ENCODE measurements at places on chromosomes 7 and 10.
A peak's percentile ranks its signal among the peaks of the same experiment; 100 is the strongest.

GRCh38 chr10:48210966-48211365 lies 63.5 kb downstream of the FRMPD2 start:
- no peak for ATAC-seq

DNA sequence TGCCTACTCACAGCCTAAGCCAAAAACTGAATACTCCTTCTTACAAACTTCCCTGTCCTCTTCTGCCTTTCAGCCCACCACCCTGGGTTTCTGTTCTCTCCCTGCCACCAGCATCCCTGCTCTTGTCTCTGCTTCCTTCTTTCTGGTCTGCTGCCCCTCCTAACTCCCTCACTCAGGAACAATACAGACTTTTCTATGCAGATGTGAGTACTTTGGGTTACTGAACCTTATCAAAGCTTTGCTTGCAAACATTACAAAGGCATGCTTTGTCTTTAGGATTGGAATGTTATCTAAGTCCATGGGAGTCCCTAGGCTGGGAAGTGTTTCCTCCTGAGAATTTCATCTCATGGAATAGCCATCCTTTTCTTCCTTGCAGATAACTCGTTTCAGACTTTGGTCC lies 28.9 kb downstream of the CNNM1 start:
- no peak for ATAC-seq

DNA sequence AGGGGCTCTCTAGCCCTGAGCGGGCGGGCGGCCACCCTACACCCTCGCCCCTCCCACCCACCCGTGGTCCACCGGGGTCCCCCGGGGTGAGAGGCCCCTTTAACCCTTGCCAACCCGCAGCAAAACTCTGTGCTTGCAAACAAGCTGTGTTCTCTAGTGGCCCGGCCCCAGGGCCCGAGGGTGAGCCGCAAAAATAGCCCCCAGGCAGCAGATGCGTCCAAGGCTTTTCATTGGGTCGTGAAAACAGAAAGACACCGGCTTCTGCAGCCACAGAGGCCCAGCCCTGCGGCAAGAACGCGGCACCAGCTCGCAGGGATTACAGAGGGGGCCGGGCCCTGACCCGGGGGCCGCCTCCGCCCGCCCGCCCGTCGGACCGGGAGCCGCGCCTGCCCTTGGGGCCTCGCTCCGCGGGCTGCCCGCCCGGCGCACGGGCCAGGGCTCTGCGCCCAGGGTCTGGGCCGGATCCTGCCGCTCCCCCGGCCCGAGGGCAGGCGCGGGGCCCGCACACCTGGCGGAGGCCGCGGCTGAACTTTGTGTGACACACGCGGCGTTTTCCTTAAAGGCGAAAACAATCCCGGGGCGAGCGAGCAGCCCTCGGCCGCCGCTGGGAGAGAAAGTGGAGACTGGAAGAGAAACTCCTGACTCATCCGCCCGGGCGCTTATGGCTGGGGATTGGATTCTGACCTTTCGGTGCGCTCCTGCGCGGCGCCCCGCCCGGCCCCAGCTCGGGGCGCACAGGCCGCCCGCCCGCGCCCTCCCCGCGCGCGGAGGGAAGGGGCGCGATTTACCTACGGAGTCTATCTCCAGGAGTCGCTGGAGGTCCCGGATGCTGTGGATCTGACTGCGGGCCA lies 2.8 kb downstream of the PDGFA start:
- no peak for ATAC-seq

- peak; percentile 34 for ATAC-seq
These were observed 27.2 kb upstream of the PFKFB3 start for GRCh38 chr10:6175329-6176055.

DNA sequence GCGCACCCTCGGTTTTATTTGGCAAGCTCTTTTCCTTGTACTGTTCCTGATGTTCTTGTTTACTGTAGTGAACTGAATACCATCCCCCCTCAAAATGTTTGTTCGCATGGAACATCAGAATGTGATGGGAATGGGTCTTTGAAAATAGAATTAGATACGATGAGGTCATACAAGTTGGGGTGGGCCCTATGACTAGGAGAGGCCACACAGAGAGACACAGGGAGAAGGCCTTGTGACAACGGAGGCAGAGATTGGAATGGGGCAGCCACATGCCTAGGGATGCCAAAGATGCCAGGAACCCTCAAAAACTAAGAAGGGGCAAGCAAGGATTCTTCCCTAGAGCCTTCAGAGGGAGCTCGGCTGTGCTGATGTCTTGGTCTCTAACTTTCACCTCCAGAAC lies 123.6 kb downstream of the FAM204A start:
- no peak for ATAC-seq

- no peak for ATAC-seq
These were observed 231.3 kb upstream of the NPY start for GRCh38 chr7:24052572-24053260.

DNA sequence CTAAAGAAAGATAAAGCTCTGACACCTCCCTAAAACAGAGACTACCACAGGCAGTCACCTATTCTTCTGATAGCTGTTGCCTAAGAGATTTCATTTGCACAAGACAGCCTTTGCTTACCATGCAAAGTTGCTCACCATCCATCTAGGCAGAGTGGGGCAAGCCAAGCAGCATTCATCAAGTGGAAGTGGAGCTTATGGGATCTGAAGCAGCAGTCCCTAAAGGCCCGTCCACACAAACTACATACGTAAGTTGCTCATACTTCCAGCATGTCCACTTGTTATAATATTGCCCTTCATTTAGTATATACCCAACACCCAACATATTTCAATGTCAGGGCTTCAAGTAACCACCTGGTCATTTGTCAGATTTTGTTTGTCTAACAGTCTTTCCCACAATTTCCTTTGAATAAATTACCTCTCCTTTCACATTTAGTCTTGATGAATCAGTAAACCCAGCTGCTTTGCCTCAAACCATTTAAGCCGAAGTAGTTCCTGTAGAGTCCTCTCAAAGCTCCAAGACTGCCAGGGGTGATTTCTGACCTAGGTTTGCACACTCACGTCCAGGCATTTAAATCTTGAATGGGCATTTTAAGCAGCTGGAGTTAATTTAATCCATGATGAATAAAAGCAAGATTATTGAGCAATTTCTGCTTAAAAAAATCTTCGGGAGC lies 67.9 kb downstream of the ATAD1 start:
- ATAC-seq = no peak

DNA sequence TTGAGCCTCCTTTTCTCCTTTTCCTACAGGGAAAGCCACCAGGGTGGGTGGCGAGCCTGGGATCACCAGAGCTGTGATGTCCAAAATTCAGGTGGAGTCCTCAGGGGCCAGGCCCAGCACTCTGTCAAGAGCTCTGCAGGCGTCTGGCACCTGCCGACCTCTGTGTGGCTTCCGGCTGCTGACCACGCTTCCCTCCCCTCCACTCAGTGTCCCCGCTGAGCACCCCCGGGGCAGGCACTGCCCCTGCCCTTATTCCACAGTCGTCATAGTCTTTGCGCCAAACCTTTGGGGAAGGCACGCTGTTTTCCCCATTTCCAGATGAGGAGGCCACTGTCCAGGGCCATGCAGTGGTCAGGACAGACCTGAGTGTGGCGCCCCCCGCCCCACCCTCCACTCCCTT lies 7.5 kb downstream of the MTG1 start:
- ATAC-seq = no peak

DNA sequence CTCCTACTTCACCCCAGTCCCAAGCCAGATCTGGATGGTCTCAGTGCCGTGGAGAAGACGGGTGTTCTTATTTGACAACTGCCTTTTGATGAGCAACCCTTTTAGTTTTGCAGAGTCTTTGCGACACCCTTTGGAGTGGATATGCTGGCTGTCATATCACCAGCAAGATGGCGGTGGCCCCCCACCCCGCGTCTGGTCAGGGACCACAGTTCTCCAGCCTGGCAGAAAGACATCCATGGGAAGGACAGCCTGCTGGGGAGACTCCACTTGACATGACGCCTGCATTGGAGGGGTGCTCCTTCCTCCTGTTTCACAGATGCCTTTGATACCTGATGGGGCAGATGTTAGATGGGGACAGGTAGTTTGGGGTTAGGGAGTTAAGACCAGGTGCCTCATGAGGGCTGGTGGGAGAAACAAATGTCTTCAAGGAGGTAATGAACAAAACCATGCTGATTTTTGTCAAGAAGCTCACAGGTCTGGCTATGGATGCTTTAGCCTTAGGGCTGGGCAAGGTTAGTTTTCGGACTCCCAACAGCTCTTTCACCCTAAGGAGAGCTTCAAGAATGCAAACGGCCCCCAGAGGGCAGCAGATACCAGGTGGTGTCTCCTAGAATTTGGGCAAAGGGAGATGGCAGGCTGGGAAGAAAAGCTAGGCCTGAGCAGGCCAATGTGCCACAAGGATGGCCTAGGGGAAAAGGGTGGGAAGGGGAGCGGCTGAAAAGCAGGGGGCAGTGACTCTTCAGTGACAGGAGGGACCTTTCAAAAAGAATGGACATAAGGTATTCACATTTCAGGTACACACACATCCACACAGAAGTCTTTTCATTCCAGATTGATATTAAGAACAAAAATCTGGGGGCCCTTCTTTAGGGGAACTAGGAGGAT lies 95.2 kb downstream of the CLEC2L start:
- no peak for ATAC-seq

DNA sequence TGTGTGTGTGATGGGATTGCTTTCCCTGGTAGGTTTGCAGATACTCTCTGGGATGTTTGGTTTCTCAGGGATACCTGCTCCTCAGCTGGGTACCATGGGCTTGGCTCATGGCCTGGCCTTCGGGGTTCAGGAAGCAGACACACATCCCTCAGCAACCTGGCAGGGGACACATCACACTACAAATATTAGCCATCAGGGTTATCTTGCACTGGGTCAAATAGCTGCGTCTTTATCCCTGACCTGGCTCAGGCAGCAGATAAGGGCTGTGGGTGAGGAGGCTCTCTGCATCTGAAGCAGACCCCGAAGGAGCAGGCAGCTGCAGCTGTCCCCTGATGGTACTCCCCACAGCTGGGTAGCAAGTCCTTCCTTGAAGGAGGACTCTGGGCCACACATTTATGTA lies 25.7 kb upstream of the CDHR3 start:
- no peak for ATAC-seq

DNA sequence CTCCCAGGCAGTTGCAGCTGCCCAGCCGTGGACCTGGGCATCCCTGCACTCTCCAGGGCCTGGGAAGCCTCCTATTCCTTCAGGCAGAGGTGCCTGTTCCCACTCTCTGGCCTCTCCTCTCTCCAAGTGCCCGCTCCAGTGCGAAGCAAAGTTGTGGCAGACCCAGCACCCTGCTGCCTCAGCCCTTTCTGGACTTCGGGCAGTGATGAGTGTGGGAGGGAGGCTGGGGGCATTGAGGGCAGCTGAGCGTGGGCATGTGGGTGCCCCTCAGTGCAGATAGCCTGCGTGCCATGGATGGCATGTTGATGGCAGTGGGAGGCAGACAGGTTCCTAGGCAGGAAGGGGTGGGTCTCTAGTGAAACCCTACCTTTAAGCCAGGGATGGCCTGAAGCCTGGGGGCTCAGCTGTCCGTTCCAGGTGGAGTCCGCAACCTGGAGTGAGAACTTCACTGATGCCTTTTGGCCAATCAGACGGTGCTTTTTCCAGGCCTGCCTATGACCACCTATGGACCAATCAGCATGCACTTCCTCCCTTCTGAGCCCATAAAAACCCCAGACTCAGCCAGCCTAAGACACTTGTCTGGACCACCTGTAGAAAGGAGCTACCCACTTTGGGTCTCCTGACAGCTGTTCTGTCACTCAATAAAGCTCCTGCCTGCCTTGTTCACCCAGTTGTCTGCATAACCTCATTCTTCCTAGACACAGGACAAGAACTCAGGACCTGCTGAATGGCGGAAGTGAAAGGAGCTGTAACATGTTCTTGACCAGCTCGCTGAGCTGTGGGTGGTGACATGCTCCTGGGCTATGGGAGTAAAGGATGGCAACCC lies 26.1 kb downstream of the SVIL start:
- ATAC-seq = no peak

GRCh38 chr10:35416619-35417312 lies 80.5 kb downstream of the CCNY start:
- ATAC-seq = no peak

GRCh38 chr7:703049-703448 lies 23.4 kb upstream of the DNAAF5 start:
- ATAC-seq = no peak

- no peak for ATAC-seq
These were observed 371.9 kb downstream of the LRRTM3 start for GRCh38 chr10:67297637-67298181.

DNA sequence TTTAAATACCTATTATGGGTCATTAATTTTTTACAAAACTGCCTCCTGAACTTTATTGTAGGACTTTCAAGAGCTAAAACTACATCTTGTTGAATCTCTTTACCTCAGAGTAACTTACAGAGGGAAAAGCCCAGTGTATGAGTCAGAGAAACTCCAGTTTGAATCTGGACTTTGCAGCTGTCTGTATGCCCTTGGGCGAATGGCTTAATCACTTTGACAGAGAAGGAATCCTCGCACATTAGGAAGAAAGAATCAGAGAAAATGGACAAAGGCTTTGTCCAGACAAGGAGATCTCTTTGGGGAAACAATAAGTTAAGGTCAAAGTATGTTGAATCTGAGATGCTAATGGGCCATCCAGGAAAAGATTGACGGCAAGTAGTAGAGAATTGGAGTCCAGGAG lies 484.2 kb upstream of the CELF2 start:
- no peak for ATAC-seq

GRCh38 chr10:91474009-91474408 lies 63.9 kb downstream of the HECTD2 start:
- ATAC-seq = no peak

DNA sequence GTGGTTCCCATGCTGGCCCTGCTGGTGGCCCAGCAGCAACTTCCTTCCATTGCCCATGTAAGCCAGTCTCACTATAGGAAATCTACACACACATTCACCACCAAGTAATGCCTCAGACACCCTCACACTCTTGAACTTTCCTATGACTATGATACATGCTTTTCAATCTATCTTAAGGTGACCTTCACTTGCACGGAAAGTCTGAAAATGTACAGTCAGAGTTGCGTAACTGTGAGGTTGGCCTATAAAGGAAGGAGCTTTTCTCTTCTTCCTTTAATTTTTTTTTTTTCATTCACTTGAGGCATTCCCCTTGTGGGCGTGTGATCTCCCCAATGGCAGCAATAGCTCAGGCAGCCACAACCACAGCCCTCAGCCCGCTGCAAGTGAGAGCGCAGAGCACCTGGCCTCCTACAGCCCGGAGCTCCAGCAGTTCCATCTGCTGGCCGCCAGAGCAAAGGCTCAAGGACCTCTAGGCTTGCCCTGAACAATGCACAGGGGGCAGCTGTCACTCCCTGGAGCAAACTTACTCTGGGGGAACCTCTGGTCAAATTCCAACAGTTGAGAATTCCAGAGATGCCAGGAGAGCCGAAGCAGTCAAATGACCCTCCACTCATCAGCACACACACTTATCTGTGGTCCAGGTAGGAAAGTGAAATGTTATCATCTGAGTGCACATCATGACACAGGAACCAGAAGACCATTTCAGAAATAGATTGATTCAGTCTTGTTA lies 123.1 kb upstream of the ADO start:
- peak; percentile 94 for ATAC-seq

- ATAC-seq = no peak
These were observed 69.7 kb downstream of the ITGB1 start for GRCh38 chr10:32888161-32888927.

Measured in activated CD4-positive, CD25-positive, alpha-beta regulatory T cell treated with anti-CD3 and anti-CD28 coated beads, Interleukin-2, amount 50 U/mL, for 24 hours (primary cell).